Left hindlimb (tissue), 1 donor: ENCODE measurements at places on chromosomes 2 and 18.

DNA sequence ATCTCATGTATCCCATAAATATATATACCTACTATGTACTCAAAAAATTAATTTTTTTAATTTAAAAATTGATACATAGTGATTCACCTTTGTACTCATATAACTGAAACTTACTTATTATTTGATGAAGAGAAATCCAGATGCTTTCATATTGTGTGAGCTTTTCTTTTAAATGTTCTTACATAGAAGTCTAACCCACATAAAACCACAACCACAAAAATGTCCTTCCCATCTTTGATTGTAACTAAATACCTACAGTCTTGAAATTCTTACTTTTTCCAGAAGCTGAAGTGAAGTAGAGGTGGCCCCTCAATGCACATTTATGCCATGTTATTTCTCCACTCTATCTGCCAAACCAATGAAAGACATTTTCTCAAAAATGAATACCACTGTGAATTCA is 117.9 kb upstream of the COL5A2 start:
- no peak for DNase-seq

DNA sequence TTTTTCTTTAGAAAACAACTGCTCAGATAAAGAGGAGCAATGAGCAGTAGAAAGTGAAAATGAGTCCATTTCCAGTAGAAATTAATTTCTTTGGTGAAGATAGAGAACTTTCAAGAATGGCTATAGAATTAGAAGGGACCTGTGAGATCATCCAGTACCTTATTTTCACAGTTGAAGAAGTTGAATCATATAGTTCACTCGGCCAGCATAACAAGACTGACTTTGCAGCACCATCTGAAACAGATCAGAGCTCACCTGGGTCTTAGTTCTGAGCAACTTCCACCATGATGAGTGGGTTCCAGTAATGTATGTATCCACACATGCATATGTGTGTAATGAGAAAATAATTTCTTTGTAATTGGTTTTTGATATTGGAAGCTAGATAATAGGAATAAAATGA is 58.6 kb downstream of the CERS6 start:
- DNase-seq, result no peak

DNA sequence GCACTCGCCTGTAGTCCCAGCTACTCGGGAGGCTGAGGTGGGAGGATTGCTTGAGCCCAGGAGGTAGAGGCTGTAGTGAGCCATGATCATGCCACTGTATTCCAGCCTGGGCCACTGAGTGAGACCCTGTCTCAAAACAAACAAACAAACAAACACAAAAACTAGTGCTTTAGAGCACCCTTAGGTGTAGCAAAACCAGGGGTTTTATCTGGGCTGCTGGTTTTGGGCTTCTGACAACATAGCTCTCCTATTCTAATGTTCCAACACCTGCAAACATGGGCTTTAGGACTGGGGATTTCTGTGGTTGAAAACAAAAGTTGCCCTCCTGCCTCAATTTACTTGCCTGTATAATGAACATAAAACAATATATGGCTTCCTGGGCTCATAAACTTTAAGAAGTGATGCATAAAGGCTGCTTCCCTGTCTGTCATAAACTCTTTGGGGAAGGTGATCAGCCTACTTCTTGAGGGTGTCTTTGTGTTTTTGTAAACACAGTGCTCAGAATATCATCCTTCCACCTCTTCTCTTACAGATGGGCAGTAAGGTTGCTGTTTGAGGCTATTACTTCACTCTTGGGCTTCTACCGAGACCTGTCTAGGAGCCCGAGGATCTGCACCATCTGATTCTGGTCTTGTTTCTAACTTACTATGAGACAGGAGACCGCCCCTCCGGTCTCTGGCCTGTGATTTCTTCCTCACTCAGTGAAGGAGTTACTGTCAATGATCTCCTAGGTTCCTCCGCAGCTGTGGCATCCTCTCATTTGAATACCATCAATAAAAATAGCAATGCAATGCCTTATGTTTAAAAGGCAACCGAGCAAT is 246.5 kb downstream of the MYCN start:
- DNase-seq, result no peak

GRCh38 chr2:39867268-39867667 is 88.2 kb upstream of the THUMPD2 start:
- DNase-seq, result no peak

DNA sequence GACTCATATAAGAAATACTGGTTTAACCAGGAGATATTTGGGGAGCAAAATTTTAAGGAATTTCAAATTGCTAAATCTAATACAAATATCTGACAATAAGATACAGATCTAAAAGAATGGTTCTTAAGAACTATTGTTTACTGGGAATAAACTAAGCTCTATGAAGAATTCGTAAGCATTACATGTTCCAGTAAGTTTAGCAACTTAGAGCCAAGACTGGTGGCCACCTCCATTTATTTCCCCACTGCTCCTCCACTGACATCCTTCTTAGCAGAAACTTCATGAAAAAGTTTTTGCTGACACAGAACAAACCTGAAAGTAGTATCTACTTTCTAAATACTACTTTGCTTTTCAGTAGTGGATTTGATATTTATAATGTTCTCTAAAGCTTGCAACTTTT is 83.0 kb downstream of the ACSL3 start:
- no peak for DNase-seq

- DNase-seq, result no peak
Observed at GRCh38 chr18:8949206-8949605, 153.3 kb upstream of the NDUFV2 start.

DNA sequence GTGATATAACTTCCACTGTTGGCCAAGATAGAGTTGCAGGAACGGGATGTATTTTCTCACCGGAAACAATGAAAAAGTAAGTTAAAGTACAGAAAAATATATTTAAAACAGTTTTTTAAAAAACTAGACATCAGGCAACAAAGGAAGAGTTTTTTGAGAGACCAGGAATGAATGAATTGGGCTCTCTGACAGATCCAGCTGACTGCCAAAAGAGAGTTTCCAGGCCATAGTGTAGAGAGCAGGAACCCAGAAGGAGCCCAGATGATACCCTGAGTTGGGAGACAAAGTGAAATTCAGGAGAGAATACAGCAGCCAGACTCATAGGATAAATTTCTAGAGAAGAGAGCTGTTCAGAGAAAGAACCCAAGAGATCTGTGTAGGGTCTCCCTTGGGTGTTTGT is 362.6 kb upstream of the SMIM21 start:
- DNase-seq, result no peak

DNA sequence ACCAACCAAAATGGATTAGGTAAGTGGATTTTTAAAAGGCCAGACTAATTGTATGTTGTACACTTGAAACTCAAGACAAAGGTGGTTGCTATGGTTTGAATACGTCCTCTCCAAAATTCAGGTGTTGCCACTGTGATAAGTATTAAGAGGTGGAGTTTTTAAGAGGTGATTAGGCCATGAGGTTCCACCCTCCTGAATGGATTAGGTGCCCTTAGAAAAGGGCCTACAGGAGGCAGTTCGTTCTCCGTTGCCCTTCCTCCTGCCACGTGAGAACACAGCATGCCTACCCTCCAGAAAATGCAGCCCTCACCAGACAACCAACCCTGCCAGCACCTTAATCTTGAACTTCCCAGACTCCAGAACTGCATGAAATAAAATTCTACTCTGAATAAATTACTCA is 51.2 kb downstream of the CHMP3 start:
- DNase-seq, result no peak

GRCh38 chr2:54956111-54956627 is 94.1 kb downstream of the RTN4 start:
- DNase-seq, result no peak
